Mucosa of gallbladder (tissue), 1 donor: ENCODE measurements at places on chromosomes 11 and 22.

DNA sequence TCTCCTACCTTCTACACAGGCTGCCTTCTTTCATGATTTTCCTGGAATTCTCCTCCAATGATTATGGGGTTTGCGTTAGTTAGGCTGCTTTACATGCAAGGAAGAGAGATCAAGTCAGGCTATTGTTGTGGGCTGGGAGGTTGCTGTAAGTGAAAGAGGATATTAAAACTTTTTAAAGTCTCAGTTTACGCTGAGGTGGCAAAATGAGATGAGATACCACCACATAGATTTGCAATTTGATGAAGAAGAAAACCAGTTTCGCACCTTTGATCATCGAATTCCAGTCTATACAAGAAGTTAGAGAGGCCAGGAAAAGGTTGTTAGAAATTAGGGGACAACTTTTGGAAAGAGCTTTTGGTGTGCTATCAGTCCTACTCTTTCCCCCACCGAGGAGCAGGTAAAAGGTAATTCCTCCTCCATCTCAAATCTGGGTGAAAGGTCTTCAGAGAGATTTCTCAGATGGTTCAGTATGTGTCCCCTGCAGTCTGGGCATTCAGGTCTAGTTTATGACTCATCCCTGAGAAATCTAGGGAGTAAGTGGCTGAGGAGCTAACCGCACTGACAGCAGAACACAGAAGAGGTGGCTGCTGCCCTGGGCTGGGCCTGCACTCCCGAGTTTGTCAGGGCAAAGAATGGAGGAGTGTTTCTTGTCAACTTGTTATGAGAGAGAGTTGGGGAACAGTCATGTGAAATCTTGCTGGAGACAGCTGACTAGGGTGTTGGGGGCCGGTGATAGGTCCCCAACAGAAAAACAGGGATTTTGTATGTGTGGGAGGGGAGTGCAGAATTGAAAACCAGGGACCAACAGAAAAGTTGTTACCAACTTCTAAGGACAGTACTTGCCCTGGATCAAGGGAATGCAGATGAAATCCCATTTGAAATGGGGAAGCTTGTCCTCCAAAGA is 34.7 kb downstream of the CCDC83 start:
- DNase-seq: peak; percentile 24

DNA sequence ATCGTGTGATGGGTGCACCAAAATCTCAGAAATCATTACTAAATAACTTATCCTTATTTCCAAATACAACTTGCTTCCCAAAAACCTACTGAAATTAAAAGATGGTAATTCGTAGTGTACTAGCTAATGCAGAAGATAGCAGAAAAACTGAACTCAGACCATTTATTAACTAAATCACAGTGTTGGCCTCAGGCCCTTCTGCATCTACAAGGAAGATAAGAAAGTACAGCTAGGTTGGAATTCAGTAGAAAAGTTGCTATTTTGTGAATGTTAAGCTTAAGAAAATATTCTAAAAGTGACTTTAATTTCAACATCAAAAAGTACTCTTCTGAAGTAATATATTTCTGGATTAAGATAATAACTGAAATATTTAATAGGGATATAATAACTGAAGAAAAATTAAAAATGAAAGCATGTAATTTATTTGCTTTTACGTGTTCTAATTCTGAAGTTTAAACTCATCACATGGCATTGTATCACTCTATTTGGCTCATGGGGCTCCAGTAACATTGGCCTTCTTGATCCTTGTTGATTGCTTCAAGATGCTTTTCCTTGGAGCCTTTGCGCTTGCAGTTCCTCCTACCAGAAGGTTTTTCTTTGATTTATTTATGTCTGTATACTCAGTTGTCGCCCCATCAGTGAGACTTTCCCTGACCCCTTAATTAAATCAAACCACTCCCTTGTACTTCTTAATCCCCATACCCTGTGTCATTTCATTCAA is 847.9 kb upstream of the ANO3 start:
- no peak for DNase-seq

- DNase-seq: no peak
Measured at GRCh38 chr22:30894371-30894740, 74.2 kb downstream of the MORC2 start.

GRCh38 chr11:12625438-12626071 is 48.7 kb upstream of the TEAD1 start:
- no peak for DNase-seq

DNA sequence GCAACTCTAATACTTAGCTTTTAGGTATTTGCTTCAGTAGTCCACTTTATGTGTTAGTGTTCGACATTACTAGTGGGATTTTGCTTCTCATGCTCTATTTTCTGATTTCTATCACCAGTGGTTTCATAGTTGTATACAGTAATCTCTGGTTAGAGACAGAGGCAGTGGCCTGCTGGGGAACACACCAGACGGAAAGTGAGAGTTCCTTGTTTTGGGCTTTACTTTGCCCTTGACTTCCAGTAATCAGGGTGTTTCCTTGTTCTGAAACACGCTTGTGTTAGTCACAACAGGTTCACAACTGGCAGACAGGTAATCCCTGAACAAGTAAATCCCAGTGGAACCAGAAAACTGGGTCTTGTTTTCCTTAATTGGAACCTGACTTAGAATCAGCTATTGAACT is 56.0 kb downstream of the PACS1 start:
- DNase-seq: no peak
